M059J (cell line): ENCODE measurements at places on chromosomes 5 and 9.

DNA sequence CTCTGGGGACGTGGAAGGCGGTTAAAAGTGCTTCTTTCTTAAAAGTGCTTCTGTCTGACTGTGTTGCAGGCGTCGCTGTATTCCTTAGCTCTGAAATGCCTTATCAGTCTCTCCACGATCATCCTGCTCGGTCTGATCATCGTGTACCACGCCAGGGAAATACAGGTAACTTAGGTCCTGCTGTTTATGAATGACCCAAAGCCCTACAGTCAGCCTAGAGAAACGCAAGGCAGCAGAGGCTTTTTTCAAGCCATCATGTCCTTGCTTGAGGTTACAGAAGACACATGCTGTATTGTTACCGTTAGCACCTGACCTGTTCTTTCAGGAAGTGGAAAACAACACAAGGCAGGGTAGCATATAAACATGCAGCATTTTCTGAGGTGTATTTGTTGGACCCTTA lies 2.0 kb downstream of the KCNN2 start:
- no peak for DNase-seq

DNA sequence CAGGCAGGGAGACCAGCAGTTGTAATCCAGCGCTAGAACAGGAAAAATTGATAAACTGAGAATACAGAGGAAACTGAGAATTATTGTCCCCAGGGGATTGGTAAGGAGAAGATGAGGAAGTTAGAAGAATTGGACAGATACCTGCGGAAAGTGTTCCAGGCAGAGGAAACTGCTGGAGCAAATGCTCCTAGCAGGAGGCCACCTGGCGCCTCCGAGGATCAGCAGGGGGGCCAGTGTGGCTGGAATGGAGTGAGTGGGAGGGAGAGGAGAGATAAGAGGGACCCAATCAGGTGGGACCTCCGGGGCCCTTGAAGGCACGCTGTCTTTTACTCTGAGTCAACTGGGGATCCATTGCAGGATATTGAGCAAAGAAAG lies 695 bp upstream of the ANXA6 start:
- DNase-seq: no peak

GRCh38 chr9:18798508-18799290 lies 234.3 kb downstream of the SAXO1 start:
- no peak for DNase-seq

GRCh38 chr9:28801144-28801799 lies 1228.0 kb upstream of the C9orf72 start:
- peak; percentile 61 for DNase-seq

DNA sequence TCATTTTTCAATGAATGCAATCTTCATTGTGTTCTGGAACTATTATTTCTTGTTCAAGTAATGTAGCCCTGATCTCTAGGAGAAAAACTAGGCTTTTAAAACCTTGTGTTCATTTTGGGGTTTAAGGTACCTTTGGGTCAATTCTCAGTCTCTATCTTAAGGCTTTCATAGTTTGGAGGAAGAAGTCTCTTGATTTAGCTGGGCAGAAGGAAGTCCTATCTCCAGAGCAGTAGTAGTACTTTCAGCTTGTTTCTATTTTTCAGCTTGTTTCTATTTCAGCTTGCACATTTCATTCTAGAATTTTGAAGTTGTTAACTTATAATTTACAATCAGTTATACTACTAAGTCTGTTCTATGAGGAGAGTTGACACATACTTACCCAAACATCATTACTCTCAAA lies 15.2 kb downstream of the CSNK1G3 start:
- no peak for DNase-seq

DNA sequence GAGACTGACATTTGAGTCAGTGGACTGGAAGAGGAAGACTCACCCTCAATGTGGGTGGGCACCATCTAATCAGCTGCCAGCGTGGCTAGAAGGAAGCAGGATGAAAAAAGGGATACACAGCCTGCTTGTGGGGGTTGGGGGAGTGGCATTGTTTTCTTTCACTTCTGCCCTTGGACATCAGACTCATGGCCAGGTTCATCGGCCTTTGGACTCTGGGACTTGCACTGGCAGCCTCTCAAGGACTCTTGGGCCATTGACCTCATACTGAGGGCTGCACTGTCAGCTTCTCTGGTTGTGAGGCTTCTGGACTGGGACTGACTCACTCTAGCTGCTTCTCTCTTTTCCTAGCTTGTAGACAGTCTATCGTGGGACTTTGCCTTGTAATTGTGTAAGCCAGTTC lies 374.9 kb downstream of the TLE1 start:
- DNase-seq: peak; percentile 10

GRCh38 chr9:2337627-2338026 lies 284.0 kb upstream of the VLDLR start:
- no peak for DNase-seq

DNA sequence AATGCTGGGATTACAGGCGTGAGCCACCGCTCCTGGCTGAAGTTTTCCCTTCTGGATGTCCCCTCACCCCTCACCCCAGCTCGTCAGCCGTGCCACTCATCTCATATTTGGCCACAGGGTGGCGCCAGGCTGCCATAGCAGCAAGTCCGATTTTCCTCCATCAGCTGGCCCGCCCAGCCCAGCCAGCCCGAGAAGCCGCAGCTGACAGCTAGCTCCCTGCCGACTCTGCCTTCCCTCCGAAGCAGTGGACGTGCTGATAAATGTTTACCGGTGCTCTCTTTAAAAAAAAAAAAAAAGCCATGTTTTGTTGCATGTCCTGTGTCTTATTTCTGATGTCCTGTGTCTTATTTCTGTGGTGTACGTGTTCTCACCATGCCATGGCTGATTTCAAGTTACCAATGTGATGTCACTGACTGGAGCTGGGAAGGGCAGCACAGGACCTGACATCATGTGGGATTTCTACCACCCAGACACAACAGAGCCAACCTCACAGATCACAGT lies 58.3 kb downstream of the PFDN1 start:
- peak; percentile 82 for DNase-seq

GRCh38 chr5:96565582-96566265 lies 96.5 kb upstream of the CAST start:
- peak; percentile 97 for DNase-seq

- no peak for DNase-seq
Measured at GRCh38 chr9:116147821-116148220, 5.8 kb upstream of the PAPPA start.

DNA sequence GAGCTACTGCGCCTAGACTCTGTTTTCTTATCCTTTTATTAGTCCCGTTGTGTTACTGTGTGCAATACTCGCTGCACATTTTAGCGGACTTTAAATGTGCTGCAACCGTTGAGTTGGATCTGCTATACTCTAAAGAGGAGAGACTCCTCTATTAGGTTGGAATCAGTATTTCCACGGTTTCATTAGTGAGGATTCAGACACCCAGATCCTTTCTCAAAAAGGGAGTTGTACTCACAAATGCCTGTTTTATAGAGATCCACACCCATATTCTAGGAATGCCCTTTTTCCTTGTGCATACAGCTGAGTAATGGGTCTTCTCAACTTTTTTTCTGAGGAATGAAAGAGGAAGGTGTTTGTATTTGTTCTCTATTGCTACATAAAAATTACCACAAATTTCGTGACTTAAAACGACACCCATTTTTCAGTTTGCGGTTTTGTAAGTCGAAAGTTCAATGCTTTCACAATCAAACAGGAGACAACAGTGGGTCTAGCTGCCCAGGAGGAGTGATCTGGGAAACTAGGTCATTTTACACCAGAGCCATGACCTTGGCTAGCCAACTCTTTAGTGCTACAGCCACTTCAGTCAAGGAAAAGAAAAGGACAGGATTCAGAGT lies 52.8 kb upstream of the SLC44A1 start:
- peak; percentile 68 for DNase-seq

DNA sequence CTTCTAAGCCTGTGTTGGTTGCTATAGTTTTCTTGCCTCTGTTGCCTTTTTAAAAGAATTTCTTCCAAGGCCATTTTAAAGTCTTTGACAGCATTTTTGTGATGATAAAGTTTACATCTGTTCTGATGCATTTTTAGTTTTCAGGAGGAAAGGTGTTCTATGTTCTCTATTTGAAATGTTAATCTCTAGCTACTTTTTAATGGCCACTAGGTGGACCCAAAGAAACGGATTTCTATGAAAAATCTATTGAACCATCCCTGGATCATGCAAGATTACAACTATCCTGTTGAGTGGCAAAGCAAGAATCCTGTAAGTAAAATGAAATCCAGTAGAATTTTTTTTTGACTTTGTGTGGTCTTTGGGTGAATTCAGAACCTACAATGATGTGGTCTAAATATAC lies 60.2 kb downstream of the MELK start:
- peak; percentile 50 for DNase-seq

DNA sequence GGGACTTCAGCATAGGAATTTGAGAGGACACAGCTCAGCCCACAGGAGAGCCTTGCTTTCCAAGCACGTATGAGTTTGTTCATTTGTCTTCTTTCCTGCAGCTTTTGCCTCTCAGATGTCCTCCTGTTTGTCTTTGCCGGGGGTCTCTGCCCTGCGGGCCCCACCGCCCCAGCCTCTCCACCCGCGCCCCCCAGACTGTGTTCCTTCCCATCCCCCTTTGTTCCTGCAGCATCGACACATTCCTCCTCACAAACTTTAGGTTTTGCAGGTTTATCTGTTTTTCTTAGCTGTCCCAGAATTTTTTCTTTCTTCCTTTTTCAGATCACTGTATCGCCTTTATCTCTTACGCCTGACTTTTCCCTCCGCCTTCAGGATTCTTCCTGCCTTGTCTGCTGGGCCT lies 18.9 kb downstream of the UBE2QL1 start:
- DNase-seq: no peak

- DNase-seq: no peak
Measured at GRCh38 chr9:117587263-117587662, 116.9 kb upstream of the TLR4 start.

GRCh38 chr9:110908894-110909293 lies 129.4 kb downstream of the LPAR1 start:
- no peak for DNase-seq

DNA sequence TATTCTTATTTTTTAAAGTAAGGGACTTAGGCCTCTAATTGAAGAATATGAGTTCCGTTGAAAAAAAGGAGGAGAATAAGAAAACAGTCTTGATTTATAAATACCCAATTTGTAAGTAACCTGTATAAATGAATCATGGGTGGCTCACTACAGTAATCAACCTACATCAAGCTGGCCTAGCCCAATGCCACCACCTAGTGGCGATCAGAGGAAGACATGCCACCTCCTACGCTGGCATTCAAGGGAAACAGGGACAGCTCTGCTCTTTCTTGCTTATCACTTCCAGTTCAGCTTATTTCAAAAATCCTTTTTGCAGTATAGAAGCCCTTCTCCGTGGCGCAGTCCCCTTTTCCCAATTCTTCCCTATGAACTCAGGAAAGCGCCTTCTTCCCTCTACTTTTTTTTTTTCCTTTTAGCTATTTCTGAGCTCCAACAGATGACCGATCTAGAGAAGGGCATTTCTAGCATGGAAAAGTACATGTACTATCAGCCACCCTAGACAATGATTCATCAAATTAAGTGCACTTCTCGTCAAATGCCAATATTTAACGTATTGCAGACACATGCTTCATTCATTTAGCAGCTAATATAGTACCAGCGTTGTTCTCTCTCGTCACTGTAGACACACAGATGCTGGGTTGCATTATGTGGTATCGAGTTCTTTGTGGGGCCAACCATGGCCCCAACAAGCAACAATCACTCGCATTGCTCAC lies 28.3 kb downstream of the PTPN3 start:
- peak; percentile 83 for DNase-seq

DNA sequence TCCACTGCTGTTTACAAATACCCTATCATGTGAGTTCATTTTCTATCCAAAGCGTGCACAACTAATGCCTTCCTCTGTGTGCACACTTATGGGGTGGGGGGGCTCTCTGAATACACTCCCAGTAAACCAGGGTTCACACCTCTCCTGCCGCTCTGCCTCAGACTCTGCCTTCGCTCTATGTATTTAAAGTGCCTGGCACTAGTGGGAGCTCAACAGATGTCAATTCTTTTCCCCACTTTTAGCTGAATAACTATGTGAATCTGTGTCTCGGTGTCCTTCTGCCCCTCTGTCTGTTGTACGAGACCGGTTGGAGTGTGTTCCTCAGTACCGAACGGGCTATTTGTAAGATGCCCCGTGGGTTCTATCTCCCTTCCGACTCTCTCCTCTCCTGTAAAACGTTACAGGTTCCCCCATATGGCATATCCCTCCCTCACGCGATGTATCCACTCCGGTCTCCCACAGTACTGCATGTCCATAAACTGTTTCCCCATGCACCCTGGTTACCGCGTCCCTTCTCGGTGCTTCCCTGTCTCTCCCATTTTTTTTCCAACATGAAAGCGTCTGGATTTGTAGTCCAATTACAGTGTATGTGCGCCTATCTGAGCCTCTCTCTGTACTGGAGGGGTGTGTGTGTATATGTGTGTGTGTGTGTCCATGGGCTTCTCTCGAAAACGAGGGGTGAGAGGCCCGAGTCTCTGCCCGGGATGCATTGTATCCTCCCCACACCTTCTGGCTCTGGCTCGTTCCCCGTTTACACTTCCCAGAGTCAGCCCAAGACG lies 1.6 kb downstream of the ELL2 start:
- DNase-seq: peak; percentile 33

GRCh38 chr9:134492281-134492691 lies 149.3 kb upstream of the COL5A1 start:
- DNase-seq: no peak

DNA sequence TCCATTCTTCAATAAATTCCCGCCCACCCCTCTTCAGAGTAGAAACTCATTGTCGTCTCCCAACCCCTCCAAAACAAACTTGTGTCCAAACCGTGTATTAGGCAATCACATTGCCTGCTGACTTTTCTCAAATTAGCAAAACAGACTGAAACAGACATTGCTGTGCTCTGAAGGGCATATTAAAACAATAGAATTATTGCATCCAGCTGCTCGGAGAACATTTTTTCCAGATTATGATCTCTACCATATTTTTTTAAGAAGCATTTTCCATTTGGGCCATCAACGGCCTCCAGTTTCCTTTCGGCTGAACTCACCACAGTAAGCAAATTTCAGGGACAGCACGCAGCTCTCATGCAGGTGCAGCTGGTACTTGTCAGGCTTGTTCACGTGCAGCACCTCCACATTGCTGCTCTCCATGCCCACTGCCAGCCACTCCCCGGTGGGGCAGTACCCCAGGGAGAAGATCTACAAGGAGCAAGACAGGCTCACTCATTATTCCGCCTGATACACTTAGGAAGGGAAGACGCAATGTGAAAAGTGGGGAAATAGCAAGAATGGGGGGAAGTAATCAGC lies 104.1 kb downstream of the TLE1 start:
- no peak for DNase-seq

- peak; percentile 87 for DNase-seq
Measured at GRCh38 chr5:149002761-149003689, 59.8 kb downstream of the SH3TC2 start.

DNA sequence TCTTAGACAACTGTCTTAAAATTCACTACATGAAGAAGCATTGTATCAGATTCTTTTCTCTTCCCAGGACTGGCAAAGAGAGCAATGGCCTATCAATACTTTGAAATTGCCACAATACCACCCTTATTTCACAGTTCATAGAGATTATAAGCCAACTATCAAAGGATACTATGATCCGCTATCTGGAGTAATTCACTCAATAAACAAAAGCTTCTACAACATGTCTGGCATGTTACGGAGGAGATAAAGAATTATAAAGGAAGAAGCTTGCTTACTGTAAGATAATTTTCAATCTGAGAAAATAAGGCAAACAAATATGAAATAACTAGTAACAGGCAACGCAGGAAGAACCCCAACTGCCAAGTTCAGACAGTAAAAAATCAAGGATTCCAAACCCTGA lies 114.8 kb downstream of the GNAQ start:
- DNase-seq: no peak

GRCh38 chr9:119861842-119862241 lies 492.6 kb upstream of the BRINP1 start:
- peak; percentile 32 for DNase-seq

GRCh38 chr9:17589771-17590170 lies 10.9 kb downstream of the SH3GL2 start:
- DNase-seq: no peak

- peak; percentile 0 for DNase-seq
Measured at GRCh38 chr5:44294516-44294915, 94.7 kb downstream of the FGF10 start.
